ENCODE measurements at places on chromosomes 7 and 10.

- DNase-seq: peak; percentile 76
Measured at GRCh38 chr10:33421789-33422462, 87.5 kb upstream of the NRP1 start.

DNA sequence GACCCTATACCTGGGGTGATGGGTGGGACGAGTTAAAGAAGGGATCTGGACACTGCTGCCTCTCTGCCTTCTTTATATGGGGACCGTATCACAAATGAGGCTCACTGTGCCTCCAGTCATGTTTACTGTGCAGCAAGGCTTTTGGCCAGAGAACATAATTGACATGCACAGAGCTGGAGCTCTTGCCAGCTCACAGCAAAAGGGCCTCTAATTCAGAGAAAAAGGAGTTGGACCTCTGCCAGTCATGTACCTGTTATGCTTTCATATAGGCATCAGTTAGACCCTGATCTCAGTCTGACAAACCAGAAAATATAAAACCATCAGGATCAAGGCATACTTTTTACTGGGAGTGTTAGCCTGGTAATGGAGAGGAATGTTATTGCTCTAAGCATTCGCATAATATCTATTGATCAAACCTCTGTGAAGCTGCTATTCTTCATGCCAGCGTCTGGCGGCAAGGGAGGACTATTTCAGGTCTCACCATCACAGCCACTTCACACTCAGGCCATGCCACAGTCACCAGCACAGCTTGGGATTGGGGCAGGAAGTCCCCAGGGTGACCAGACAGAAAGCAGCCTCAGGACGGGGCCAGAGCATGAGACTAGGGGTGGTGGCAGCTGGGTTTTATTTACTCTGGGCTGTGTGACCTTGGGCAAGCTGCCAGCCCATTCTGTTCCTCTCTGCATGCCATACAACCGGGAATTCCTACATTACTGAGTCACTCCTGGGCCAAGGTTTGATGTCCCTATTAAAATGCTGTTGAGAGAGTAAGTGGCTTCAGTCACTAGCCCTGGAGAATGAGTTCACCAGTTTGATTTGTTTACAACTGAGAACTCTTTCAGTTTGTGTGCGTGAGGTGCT is 90.1 kb downstream of the NPSR1 start:
- no peak for DNase-seq

DNA sequence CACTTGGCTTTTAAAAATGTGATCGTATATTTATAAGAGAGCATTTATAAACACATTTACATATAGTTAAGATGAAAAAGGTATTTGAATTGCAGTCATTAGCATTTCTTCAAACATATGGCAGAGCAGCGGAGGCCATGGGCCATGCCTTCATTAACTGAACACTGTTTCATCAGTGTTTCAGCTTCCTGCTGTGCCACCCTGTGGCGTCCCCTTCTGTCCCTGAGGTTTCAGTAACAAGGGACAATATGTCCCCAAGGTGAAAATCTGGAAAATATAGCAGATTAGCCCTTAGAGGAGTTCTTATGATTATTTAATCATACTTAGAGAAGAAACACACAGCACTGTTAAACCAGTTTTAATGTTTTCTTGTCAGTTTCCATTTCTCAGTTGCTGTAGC is 577.8 kb downstream of the ETV1 start:
- DNase-seq: no peak

GRCh38 chr7:151669762-151670161 is 150.1 kb upstream of the RHEB start:
- DNase-seq: no peak

DNA sequence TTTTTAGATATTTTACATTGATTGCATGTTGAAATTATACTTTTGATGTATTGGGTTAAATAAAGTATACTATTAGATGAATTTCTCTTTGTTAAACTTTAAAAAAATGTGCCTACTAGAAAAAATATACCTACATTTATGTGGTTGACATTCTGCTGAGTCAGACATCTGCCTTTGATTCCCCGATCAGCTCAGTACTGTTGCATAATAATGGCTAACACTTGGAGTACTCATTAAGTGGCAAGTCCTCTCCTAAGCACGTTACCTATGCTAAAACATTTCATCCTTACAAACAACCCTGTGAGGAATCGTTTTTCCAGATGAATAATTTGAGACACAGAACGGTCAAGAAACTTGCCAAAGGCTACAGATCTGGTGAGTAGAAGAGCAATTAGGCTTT is 14.0 kb upstream of the SEM1 start:
- no peak for DNase-seq

DNA sequence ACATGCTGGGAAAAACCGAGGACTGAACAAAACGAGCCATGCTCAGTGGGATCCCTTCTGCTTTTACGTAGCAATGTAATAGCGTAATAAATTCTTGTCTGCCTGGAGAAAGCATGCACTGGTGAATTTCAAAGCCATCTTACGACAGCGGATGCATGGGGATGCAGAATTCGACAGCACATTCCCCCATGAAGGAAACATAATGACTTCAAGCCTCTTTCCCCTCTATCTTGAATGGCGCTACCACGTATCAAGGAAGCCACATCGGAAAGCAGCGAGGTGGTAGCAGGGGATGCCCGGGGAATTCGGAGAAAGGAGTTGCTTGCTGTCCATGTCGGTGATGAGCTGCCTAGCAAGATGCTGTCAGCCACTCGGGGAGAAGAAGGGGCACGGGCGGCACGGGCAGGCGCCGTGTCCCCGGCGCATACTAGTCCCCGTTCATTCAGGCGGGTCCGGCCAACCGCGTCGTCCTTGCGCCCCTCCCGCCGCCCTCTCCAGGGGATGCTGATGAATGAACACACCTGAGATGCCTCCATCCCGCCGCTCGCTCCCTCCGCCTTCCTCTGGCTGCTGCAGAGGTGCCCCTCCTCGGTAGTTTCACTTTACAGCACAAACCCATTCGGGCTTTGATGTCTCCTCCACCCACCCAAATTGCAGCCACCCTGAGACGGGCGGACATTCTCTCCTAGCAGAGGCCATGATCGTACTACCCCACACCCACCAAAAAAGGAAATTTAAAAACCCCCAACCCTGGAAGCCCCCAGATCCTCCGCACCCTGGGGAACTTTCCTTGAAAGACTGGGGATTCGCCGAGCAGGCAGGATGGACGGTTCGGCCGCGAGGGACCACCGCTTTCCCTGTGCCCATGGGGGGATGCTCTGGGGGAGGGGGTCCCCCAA is 644 bp downstream of the SORBS1 start:
- no peak for DNase-seq

- DNase-seq: no peak
Measured at GRCh38 chr10:5510281-5511072, 11.1 kb upstream of the CALML5 start.

DNA sequence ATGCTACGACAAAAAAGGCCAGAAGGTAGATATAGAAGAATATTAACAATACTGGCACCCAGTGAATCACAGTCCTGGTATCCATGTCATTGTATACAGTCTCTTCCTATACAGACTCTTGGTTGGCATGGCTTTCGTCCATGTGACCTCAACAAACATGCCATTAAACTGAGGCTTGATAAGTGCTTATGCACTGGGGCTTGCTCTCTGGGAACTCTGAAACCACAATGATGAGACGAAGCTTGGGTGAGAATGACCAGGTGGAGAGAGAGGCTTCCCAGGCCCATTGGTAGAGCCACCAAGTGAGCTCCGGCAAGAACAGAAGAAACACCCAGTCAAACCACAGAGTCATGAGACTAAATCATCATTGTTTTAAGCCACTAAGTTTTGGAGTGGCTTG is 33.2 kb downstream of the PNPLA8 start:
- no peak for DNase-seq

DNA sequence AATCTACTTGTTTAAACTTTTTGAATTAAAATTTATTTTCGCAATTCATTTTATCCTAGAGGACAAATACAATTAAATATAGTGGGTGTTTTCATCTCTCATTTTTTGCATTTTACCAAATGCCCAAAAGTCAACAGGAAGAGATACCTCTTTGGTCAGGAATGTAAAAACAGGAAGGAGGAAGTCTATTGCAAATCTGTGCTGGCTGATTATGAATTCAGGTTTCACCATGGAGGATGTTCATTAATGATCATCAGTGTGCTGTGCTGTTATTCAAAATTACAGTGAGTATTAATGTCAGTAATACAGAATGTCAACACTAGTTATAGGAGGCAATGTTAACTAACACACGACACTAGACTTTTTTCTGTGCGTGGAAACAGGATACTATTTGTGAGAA is 24.7 kb downstream of the EXOC6 start:
- DNase-seq: no peak

- no peak for DNase-seq
Measured at GRCh38 chr7:70775570-70776156, 356.3 kb upstream of the GALNT17 start.

GRCh38 chr10:43901302-43901701 is 252.6 kb upstream of the ZNF32 start:
- DNase-seq: no peak

GRCh38 chr7:100759357-100760171 is 26.2 kb downstream of the ZAN start:
- no peak for DNase-seq

- no peak for DNase-seq
Measured at GRCh38 chr7:134854816-134855215, 75.4 kb downstream of the CALD1 start.

- no peak for DNase-seq
Measured at GRCh38 chr7:109407756-109408155, 838.1 kb downstream of the DNAJB9 start.

- no peak for DNase-seq
Measured at GRCh38 chr7:155872678-155873369, 60.6 kb upstream of the SHH start.

- DNase-seq: no peak
Measured at GRCh38 chr10:44006771-44007170, 358.1 kb upstream of the ZNF32 start.

DNA sequence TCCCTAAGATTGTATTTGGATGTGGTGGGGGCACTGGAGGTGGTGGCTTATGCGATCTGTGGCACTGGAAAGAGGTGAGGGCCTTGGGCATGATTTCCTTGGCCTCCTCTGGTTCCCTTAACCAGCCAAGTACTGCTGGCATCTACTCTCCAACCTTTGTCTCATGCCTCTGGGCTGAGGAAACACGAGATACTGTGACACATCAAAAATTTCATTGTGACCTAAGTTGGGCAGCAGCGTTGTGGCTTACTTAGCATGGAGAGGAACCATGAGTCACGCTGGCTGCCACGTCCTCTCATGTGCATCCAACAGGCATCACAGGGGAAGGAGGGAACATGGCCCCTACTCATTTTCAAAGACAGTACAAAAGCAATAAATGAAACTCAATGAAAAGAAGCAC is 29.7 kb upstream of the GSDME start:
- peak; percentile 77 for DNase-seq

- peak; percentile 79 for DNase-seq
Measured at GRCh38 chr10:100267239-100268104, at the start of gene CWF19L1. Gene CWF19L1 (minus strand): TSS chr10:100267638. CDS start chr10:100267593, 45 bp downstream.

- DNase-seq: no peak
Measured at GRCh38 chr7:66100408-66101050, 14.1 kb upstream of the CRCP start.

GRCh38 chr10:104056619-104057273 is 28.9 kb downstream of the COL17A1 start:
- DNase-seq: no peak

DNA sequence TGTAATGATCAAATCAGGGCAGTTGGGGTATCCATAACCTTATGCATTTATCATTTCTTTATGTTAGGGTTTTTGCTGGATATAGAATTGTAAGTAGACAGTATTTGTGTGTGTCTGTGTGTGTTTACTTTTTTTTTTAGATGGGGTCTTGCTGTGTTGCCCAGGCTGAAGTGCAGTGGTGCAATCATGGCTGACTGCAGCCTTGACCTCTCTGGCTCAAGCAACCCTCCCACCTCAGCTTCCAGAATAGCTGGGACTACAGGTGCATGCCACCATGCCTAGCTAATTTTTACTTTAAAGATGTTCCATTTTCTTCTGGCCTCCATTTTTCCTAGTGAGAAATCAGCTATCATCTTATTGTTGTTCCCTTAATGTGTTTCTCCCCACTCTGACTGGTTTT is 10.1 kb upstream of the RHEB start:
- DNase-seq: no peak

GRCh38 chr10:89615112-89615511 is 29.9 kb downstream of the PANK1 start:
- DNase-seq: no peak

DNA sequence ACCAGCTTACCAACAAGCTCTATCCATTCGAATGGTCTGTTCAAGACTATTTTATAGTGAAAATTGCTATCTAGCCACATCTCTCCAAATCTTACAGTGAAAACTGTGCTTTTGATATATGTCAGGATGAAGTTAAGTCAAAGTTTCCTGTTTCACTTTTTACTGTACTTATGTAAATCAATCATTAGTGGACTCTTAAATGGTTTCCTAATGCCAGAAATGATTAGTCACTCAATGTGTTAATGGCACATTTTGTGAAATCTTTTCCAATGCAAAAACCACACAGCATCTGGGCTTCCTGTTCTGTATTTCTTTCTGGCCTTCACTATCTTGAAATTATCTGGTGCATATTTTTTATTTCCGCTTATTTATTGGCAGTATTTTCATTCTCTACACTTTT is 87.3 kb upstream of the STEAP1B start:
- peak; percentile 43 for DNase-seq

DNA sequence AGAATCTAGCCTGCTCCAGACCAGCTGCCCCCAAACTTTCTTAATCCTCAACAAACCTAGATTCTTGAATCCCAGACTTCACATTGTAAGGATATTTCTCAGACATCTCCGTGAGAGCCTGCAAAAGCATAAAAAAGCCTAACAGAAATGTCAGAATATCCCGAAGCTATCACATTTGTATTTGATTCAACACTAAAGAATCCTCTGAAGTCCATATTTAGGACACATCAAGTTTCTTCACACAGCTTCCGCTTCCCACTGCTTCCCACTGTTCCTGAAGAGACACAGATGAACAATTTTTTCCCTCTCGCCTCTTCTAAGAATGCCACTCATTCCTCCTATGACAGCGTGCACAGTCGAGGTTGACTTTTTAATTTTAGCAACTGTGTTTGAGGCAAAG is 396.2 kb upstream of the IGFBP3 start:
- no peak for DNase-seq

DNA sequence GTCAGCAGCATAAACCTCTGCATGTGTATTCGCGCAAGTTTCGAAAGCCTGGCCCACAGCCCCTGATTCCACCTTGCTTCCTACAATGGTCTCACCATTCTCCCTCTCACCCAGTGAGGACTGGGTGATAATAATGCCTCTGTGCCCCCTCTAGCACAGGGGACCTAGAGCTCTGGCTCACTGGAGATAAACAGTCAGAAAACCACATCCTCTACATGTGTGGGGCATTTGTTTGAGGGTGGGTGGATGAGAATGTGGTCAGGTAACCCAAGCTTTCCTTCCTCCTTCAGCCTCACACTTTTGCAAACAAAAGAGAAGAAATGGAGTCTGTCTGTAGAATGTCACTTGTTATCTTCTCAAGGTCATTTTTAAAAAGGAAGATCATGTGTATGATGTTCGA is 373.5 kb downstream of the KCNMA1 start:
- DNase-seq: no peak

- DNase-seq: no peak
Measured at GRCh38 chr10:70772627-70773026, 12.6 kb downstream of the TBATA start.

DNA sequence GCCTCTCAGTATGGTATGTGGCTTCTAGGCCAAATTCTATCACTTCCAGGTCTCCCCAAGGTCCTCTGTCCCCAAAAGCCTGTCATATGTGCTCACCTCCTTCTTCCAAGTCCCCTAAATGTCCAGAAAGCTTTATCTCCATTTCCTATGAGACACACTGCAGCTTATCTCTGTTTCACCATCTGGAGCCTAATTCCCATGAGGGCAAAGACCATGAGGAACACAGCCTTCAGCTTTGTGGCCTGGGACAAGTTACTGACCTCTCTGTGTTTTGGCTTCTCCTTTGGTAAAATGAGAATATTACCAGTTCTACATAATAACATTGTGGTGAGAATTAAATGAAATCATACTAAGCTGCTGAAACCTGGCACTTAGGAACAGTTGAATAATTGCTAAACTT is 19.2 kb downstream of the ST8SIA6 start:
- no peak for DNase-seq

Measured in NCI-H226 (cell line).